ENCODE measurements at places on chromosomes 1 and 21.

DNA sequence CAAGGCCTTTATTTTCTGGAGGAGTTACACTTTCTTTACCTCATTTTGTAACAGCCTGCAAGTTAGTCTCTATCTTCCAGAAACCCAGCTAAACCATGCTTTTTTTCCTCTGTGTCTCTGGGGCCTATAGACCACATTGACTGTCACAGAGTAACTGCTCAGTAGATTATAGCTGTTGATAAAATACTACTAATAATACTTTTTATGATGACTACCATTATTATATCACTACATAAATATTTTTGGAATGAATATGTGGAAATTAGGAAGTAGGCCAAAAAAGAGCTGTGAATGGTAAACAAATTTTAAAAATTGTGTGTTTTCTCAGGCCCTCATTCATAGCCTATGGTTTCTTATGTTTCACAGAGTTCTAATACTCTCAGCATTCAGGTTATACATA lies 233.1 kb upstream of the USP24 start:
- DNase-seq: no peak

- DNase-seq: peak; percentile 99
Observed at GRCh38 chr1:155061381-155062150, 2.0 kb upstream of the EFNA4 start.

DNA sequence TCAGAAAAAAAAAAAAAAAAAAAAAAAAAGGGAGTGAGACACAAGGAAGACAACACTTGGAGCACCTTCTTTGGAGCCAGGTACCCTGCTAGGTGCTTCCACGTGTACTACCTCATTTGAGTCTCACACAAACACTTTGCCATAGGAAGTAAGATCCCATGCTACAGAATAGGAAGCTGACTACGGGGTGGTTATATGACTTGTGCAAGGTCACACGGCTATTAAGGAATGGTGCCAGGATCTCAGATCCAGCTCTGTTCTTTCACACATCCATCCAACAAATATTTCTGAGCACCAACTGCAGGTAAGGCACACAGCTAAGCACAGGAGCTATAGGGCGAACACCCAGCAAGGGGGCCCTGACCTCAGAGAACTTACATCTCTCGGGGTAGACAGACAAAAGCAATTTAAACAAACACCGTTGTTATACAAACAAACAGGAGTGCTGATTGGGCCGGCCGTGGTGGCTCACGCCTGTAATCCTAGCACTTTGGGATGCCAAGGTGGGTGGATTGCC lies 22.4 kb downstream of the PTAFR start:
- no peak for DNase-seq

GRCh38 chr1:205142102-205142469 lies 20.3 kb upstream of the RBBP5 start:
- DNase-seq: no peak

DNA sequence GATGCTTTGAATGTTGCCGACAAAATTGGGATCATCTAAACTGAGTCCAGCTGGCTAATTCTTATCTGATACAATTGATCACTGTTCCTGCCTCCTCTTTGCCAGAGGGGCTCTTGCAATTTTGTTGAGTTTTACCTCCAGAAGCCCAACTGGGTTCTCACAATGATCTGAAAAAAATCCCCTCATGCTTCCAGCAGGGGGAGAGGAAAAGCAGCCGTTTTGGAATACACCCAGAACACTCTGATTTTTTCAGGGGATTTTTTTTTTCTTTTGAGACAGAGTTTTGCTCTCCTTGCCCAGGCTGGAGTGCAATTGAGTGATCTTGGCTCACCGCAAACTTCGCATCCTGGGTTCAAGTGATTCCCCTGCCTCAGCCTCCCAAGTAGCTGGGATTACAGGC lies 13.9 kb upstream of the RERE start:
- no peak for DNase-seq

DNA sequence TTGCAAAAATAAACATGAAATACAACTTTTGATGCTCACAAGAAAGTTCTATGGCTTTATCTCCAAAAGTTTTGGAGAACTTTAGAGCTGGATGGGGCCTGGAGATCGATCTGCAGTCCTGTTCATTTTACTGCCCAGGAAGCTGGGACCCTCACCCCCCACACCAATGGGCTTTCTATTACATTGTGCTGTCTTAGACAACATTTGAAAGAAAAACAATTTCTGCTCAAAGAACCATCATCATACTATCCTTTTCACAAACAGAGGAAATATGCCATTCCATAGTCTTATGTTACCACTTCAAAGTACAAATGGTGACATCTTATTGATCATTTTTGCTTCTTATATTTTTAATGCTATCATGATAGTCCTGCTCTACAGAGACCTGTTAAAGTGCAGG lies 2.0 kb upstream of the HNRNPU start:
- no peak for DNase-seq

DNA sequence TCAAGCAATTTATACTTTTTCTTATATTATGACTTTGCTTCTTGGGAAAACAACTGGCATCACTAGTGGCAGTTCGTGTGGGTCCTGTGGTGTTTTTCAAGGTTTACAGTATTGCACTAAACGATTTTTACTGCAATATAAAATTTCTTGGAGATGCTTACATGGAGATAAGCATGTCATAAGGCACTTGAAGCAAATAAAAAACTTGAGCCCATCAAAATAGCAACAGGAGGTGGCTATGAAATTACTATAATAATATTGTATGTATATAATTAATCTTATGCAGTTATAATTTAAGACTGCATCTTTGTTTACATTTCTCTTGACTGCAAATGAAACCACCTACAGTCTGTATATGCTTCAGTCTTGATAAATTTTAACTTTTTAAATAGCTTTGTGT lies 29.3 kb upstream of the CHAF1B start:
- DNase-seq: no peak

DNA sequence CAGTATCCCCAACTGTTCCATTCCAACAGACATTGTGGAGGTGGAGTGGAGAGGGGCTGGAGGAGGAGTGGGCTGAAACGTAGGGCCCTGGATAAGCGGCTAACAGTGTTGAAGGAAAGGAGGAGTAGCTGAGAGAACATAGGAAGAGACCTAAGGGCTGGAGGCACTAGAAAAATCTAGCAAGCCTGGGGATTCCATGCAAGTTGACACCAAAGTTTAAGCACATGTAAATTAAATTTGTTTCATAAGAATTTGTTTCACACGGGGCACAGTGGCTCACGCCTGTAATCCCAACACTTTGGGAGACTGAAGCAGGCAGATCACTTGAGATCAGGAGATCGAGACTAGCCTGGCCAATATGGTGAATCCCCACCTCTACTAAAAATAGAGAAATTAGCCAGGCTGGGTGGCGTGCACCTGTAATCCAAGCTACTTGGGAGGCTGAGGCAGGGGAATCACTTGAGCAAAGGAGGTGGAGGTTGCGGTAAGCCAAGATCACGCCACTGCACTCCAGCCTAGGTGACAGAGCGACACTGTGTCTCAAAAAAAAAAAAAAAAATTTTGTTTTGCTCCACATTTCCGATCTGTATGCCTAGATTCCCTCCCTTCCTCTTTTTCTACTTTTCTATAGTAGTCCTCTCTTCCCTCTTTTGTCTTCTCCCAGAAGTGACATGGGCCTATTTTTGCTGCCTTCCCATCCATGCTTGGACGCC lies 530 bp upstream of the CD244 start:
- DNase-seq: no peak

GRCh38 chr1:56866656-56867055 lies 12.1 kb downstream of the C8A start:
- DNase-seq: no peak

DNA sequence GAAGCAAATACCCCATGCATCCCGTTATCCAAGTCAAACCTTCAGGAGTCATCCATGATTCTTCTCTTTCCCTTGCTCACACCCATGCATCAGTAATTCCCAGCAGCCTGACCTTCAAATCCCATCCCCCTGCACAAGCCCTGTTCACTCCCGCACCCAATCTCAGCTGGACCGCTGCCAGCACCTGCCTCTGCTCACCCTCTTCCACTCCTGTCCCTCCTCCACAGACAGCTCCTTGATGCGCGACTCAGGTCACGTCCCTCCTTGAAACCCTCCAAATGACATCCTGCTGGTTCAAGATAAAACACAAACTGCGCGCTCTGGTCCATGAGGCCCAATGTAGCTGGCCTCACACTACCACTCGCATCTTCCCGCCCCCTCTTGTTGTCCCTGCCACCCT lies 43.4 kb upstream of the MPZL1 start:
- DNase-seq: no peak

GRCh38 chr1:156697481-156697880 lies 7.9 kb downstream of the CRABP2 start:
- DNase-seq: no peak

DNA sequence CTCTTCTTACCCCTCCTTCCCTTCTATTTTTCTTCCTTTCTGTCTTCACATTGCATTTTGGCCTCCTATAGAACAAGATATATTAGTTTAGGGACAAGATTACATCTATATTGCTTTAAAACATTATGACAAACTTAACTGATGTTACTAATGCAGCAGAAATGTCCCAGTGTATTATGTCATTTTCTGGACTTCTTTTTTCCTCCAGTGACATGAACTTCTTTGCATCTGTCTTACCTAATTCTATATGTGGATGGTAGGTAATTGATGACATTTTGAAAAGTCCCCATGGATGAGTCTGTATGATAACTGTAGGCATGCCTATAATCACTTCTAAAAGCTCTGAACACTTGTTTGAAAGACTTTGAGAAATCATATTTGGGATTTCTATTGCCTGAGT lies 89.5 kb downstream of the FNBP1L start:
- DNase-seq: no peak

DNA sequence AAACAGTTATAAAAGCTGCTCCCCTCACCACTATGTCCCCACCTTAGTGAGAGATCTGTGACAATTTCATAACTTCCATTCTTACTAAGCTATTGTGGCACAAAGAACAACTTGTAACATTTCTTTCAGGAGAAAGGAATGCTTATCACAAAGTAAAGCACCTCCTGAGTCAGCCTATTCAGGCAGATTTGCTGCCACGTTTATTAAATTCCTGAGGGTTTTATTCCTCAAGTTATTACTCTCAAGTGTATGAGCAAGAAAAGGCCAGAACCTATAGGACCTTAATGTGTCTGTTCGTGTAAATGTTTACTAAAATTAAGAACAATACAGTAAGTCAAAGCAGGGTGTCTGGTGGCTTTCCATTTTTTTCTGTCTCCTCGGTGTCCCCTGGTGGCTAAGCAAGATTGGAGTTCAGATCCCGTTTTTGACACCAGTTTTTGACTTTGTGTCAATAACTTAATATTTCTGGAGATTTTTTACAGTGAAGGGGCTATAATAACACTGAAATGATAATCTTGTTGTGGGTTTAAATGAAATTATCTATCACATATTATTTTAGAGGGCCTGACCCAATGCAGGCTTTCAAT lies 1539.6 kb downstream of the BRINP3 start:
- DNase-seq: no peak

DNA sequence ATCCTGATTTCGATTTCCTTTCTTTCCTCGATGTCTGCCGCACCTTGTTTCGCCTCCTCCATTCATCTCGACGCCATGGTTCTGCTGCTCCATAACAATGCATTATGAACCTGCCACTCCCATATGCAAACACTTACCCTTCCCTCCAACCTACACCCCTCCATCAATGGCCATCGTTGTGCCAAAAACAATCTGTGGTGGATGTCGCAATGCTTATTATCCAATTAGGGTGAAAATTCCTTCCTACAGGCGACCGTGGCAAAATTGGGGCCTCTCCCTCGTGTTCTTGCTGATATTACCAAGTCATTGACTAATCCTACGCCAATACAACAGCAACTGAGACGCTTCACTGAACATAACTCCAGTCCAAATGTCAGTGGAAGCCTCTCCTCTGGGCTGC lies 40.3 kb downstream of the CLEC20A start:
- DNase-seq: no peak

DNA sequence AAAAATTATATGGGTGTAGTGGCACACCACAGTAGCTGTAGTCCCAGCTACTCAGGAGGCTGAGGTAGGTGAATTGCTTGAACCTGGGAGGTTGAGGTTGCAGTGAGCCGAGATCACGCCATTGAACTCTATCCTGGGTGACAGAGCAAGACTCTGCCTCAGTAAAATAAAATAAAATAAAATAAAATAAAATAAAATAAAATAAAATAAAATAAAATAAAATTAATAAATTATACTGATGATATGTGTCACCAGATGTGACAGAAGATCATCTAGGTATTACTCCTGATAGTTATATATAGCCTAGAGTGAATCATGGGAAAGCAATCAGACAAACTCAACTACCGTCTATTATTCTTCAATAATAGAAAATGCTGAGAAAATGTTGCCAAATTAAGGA lies 972.5 kb downstream of the MRPL39 start:
- DNase-seq: no peak

- no peak for DNase-seq
Observed at GRCh38 chr1:225651376-225651871, 1.5 kb downstream of the ENAH start.

DNA sequence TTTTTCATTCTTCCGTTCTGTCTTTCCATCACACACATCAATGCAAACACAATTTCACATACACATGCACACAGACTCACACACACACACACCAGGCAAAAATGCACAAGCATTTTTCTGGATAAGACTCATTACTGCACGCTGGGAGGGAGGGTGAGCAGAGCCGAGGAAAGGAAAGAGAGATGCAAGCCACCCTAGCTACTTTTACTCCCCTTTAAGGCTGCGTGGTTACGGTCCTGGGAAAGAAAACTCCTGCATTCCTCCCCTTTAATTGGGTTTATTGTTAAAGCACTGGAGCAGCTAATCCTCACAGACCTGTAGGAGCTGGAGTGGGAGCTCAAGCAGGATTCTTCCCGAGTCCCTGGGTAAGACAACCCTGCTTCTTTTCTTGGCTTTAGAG lies at the start of gene CAMK1G:
CAMK1G (plus strand) TSS at position 307 of the 400 bp plus-strand sequence. CDS start 11,270 bp downstream, outside the sequence.
- DNase-seq: no peak

- no peak for DNase-seq
Observed at GRCh38 chr1:11594222-11594621, 60.0 kb downstream of the FBXO2 start.

DNA sequence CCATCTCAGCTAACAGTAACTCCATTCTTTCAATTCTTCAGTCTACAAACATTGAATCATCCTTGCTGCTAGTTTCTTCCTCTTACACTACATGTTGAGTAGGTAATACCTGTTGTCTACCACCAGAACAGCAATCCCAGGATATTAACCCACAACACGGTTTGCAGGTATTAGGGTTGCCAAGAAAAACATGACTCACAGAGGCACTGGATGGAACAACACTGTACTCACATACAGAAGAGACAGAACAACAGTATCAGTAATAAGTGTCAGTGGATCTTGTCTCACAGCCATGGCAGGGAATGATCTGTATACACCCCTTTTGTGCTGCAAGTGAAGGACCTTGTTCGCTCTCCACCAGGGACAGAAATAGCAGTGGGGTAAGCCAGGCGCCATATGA lies 212.1 kb downstream of the GPR52 start:
- DNase-seq: no peak

Measured in stimulated activated CD4-positive, alpha-beta T cell treated with anti-CD3 and anti-CD28 coated beads, Interleukin-12 subunit alpha, Interleukin-12 subunit beta, amount 100 ng/mL, for 48 hours (primary cell).